ENCODE measurements at places on chromosomes 7 and 10.

DNA sequence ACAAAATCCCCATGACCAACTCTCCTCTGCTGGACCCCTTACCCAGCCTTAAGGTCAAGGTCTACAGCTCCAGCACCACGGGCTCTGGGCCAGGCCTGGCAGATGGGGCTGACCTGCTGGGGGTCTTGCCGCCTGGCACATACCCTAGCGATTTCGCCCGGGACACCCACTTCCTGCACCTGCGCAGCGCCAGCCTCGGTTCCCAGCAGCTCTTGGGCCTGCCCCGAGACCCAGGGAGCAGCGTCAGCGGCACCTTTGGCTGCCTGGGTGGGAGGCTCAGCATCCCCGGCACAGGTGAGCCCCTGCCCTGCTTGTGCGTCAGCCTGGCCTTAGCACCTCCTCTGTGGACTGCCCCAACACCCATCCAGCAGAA, 27.5 kb upstream of the SLC29A3 start:
- DNase-seq: no peak

- DNase-seq: no peak
These were observed 54.5 kb downstream of the PAX2 start for GRCh38 chr10:100799881-100800280.

- no peak for DNase-seq
These were observed 7.6 kb downstream of the LOXL4 start for GRCh38 chr10:98260350-98260749.

DNA sequence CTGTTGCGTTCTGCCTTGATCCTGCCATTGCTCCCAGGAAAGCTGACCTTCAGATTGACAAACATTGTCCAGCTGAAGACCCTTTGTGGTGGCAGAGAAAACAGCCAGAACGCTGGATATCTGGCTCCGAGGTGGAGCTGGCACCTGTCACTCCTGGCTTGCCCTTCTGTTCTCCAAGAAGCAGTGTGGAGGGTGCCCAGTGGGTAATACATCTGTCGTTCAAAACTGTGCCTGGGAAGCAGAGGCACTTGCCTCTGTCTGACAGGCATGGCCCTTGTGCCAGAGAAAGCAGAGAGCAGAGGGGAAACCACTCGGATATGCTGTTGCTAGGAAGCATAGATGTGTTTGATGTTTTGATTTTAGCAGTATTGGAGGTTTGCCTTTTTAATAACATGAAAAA, 231.4 kb downstream of the BMPER start:
- DNase-seq: no peak

- DNase-seq: no peak
These were observed 673.0 kb upstream of the AUTS2 start for GRCh38 chr7:68925241-68925640.

GRCh38 chr7:99843808-99844207, 16.0 kb downstream of the CYP3A43 start:
- DNase-seq: no peak

DNA sequence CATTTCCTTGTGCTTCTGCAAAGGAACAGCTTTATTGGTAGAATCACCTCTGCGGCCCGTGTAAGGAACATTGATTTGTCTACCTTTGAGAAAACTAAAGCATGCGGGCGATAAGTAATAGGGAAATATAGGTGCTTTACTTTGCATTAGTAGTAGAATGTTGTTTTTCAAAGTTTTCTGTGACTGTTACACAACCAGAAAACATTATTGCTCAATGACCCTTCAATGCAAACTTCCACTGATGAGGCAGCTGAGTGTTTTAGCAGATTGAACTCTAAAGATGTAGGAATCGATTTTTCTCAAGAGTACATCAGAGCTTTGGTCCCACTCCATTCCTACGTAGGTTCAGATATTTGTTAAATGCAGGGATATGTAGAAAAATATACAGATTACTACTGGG, 427.8 kb downstream of the DNAJB9 start:
- DNase-seq: no peak

GRCh38 chr7:122588621-122589020, 110.3 kb downstream of the RNF133 start:
- DNase-seq: no peak

GRCh38 chr7:101094791-101095375, 9.6 kb downstream of the TRIM56 start:
- no peak for DNase-seq

DNA sequence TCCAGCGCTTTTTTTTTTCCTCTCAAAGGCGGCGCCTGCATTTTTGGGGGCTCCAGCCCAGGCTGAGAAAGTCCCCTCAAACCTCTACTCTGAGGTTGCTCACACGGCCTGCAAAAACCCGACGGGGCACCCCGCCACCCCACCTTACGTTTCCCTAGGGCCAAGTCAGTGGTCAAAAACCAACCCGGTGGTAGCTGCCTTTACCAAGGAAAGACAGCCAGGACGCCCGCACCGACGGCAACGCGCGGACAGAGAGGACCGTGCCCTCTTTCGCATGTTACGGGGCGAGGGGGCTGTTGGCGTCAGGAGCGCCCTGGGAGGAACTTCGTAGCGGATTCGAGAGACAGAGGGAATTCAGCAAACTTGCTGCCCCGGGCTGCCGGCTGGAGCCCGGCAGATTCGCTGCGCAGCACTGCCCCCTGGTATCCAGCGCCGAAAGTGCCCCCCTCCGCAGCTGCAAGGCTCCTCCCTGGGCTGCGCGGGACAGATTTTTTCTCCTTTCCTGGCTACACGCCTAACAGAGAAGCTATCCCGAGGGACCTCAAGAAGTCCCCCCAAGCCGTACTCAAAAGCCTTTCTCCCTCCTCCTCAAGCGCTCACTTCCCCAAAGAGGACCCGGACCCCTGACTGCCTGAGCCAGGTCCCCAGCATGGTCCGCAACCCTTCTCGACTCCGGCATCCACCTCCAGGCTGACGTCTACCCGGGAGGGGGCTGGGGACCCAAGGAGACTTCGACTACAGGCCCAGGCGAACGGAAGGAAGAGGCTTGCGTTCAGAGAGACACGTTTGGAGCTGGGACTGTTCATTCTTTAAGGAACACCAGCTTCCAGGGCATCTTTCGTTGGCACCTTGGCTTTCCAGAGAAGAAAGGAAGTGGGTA, 27.7 kb upstream of the VAX1 start:
- DNase-seq: no peak

DNA sequence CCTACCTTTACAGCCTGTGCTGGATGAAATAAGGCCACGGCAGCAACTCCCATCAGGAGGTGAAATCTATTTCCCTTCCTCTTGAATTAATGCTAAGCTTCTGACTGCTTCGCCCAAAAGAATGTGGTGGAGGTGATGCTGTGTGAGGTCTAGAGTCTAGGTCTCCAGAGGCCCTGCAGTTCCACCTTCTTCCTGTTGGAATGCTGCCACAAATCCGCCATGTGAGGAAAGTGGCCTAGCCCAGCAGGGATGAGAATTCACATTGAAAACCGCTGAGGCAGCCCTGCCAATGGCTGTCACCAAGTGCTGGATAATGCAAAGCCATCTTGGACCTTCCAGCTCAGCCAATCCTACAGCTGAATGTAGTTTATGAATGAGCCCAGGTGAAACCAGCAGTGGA, 28.0 kb downstream of the RHOBTB1 start:
- DNase-seq: no peak
